Keratinocyte (primary cell): ENCODE measurements at places on chromosomes 4 and X. TPM values are rescaled to one million over a fixed set of nuclear protein-coding genes. Genes with fewer than 3 reads are reported as not detected.
A peak's percentile ranks its signal among the peaks of the same experiment; 100 is the strongest.

GRCh38 chr4:100842856-100843255 is 325.0 kb upstream of the EMCN start:
- DNase-seq = no peak

GRCh38 chr4:148962539-148963290 is 520.5 kb upstream of the NR3C2 start:
- DNase-seq = no peak

DNA sequence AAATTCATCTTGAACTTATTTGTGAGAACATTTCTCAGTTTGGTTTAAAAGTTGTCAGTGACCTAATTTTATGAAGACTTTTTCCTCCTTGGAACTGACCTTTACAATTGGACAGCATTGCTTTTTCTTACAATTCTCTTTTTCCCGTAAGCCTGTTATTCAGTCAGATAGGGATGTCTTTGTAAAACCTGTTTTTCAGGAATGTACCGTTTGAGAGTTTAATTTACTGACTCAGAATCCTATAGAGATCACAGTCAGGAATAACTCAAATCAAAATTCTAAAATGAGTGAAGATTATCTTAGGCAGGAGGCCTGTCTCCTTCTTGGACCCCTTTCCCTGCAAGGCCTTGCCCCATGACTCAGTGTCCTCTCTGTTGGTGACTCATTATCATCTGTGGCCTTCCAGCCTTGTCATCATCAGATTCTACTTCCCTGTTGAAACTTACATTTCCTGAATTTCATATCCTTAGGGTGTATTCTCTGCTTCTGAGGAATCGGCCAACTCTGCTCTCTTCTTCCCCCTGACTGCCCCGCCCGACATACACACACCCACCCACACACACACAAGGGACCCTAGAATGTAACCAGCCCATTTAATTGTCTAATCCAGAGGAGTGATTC is 99.8 kb downstream of the ARHGAP10 start:
- peak; percentile 75 for DNase-seq

GRCh38 chr4:2041239-2042130 is 17.6 kb upstream of the NAT8L start:
- DNase-seq = peak; percentile 13

GRCh38 chr4:110354460-110354859 is 121.5 kb upstream of the ENPEP start:
- DNase-seq = no peak

The KCTD8 gene
- polyA plus RNA-seq = 0.71 to 1.9 TPM (median 0.97 TPM) in 3 replicates

GRCh38 chrX:6856471-6856870 is 291.0 kb upstream of the STS start:
- DNase-seq = no peak

The ATP1B4 gene
- not detected in 3 replicates for polyA plus RNA-seq

The DMRTC1 gene
- polyA plus RNA-seq = not detected in 3 replicates

The MAGEA4 gene
- not detected in 3 replicates for polyA plus RNA-seq

The ATOH1 gene
- not detected in 3 replicates for polyA plus RNA-seq

DNA sequence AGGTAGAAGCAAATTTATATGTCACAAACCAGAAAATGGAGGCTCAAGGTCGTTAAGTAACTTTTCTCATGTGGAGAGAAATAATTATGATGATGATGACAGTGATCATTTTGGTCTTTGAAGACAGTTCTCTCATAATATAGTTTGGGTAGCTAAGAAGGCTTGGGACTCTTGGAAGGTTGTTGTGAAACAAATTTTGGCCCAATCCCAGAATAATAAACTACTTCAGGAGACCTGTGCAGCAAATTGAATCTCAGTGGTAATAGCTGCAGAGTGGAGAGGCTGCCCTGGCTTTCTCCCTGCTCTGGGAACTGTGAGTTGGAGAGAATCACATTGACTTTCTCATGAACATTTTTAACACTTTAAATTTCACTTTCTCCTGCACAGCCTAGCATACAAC is 217.2 kb upstream of the BOD1L1 start:
- DNase-seq = no peak

DNA sequence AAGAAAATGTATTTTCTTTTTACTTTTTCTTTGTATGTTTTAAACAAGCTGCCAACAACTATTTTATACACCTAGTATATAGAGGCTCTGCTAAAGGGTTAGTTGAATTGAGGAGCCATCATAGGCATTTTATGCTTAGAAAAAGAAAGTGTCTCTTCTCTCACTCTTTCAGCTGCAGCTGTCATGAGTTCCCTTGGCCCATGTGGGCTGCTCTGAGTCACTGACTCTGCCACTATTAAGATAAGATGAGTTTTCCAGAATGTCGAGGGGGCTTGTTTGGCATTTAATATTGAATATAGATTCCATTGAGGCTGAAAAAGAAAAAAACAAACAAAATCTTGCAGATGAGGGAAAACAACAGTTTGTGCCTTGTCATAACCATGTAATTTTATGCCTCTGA is 126.0 kb upstream of the PAQR3 start:
- no peak for DNase-seq

DNA sequence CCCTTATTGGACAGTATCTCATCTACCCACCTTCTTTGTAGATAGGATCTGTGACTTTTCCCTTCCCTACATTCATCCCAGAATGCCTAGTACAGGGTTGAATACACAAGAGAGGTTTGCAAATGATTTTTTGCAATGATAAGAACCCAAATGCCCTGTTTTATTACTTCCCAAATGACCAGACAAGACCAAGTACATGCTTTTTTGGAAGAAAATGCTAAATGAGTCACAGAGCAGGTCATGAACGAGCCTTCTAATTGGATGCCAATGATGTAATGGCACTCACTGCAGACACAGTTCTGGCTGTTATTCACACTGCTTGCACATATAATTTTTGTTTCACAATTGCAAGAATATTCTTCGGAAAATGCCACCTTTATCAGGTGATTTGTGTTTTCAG is 17.8 kb upstream of the GABRQ start:
- no peak for DNase-seq

DNA sequence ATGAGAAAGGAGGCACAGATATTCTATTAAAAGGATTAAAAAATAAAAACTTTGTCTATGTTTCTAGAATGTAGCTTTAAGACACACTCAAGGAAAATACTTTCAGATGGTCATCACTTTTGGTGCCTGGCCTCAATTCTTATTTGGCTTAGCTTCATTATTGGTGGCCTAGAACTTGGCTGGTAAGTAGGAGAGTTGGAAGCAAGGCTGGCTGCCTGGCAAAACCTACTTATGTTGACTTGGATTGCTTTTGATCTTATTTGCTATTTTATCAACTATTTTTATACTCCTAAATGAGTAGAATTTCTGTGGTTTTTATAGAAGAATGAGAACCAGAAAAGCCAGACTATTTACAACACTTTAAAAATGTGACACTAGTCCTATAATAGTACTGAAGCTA is 35.3 kb upstream of the JADE3 start:
- DNase-seq = no peak

The NDNF gene
- polyA plus RNA-seq = not detected in 3 replicates

DNA sequence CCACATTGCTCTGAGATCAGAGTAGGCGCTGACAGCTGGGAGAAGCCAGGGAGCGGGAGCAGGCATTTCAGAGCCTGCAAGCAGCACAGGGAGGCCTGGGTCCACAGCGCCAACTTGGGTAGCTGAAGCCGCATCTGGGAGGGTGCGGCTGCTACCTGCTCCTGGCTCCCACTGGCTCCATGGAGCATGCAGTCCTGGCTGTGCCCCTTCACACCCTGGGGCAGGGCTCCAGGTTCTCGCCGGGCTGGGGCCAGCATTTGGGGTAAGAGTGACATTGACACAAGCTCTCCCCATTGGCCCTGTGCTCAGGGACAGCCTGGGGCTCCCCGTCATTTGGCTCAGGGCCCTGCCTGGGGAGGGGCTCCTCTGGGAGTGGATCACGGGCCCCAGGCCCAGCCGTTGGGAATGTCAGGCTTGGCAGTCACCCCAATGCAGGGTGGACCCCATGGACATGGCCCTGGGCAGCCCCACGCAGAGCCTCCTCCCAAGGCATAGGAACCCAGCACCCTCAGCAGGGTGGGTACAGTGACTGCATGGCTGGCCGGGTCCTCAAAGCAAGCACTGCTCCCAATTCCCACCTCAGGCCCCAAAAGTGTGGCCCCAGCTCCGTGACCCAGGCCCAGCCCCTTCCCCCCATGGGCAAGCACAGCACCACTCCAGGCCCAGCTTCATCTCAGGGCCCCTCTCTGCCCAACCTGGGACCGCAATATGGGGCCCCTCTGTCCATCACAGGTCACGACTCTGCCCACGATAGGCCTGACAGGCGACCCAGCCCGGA is 82.4 kb downstream of the PRDM5 start:
- no peak for DNase-seq

DNA sequence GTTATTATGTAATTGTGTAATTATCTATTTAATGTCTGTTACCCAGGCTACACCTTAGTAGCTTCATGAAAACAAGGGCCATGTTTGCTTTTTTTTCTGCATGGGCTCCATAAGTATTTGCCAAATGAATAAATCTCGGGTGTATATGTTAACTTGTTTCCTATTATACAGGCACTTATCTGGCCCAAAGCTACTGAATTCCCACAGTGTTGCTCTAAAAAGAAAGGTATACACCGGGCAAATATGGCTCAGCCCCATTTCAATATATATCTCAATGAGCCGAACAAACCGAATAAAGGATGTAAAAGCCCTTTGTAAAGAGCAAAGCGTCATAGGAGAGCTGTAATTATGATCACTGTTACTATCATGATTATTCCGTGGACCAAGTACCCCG is 767 bp downstream of the PAQR3 start:
- DNase-seq = no peak
